ENCODE measurements at places on chromosomes 11 and 22.

DNA sequence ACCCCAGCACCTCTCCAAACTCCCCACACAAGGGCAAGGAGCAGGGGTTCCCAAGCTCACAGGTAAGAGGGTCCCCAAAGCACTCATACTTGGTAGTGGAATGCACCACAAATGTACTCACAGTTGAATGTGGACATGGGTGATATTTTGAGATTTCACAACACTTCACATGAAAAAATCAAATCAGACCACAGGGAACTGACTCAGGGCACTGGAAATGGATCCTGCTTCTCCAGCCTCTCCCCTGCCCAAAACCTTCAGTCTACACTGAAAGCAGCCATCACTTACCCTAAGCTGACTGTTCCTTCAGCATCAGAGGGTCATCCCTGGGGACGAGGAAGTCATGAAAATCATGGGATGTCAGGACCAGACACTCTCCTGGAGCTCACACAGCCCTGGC lies 40.2 kb downstream of the SCGB1A1 start:
- DNase-seq = no peak

- DNase-seq = no peak
Measured at GRCh38 chr11:112316971-112317370, 56.3 kb upstream of the PLET1 start.

- DNase-seq = no peak
Measured at GRCh38 chr11:12435264-12435663, 57.9 kb downstream of the PARVA start.

GRCh38 chr11:121696931-121697670 lies 244.3 kb upstream of the SORL1-AS1 start:
- DNase-seq = no peak

DNA sequence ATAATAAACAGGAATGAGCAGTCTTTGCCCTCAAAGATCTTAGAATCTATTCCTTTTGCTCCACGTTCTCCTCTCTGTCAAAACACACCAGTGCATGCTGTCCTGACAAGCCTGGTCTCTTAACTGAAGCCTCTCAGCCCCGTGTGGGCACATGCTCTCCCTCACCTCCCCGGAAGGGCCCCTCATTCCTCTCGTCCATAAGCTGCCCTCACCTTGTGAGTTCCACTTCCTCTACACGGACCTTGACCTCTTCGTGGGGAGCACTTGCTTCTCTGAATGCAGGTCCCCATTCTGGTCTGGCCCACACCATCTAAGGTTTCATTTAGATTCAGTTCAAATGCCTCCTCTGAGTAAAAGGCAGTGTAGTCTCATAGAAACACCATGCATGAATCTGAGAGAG lies 412.3 kb upstream of the SYN3 start:
- DNase-seq = no peak
